ENCODE measurements at places on chromosomes 7 and 10.

- DNase-seq, result no peak
Measured at GRCh38 chr7:127935847-127936376, 95.3 kb downstream of the LRRC4 start.

GRCh38 chr7:786472-787255 is 45.6 kb upstream of the SUN1 start:
- peak; percentile 83 for DNase-seq

GRCh38 chr7:105691680-105692564 is 110.6 kb upstream of the EFCAB10 start:
- DNase-seq, result peak; percentile 54

- no peak for DNase-seq
Measured at GRCh38 chr7:26854876-26855855, 9.2 kb downstream of the SKAP2 start.

DNA sequence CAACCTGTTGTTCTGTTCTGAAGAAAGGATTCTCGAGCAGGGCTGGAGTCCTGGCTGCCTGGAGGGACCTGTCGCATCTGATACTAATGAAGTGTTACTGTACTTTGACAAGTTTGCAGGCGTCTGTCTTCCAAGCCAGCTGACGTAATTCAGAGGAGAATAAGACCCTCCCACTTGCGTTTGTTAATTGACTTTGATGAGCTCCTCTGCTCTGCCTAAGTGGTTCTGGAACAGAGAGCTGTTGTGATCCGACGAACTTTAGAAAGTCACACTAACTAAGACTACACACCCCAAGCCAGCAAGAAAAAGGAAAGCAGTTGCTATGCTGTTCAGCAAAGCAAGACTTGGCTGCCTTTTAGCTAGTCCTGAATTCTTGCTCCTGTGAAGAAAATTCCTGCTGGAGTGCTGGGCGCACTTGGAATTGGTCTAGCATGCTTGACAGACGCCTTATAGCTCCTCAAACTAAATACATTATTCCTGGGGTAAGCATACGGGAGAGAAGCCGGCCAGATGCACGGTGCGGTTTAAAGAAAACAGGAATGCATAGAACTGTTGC is 200.3 kb downstream of the CACNB2 start:
- no peak for DNase-seq

DNA sequence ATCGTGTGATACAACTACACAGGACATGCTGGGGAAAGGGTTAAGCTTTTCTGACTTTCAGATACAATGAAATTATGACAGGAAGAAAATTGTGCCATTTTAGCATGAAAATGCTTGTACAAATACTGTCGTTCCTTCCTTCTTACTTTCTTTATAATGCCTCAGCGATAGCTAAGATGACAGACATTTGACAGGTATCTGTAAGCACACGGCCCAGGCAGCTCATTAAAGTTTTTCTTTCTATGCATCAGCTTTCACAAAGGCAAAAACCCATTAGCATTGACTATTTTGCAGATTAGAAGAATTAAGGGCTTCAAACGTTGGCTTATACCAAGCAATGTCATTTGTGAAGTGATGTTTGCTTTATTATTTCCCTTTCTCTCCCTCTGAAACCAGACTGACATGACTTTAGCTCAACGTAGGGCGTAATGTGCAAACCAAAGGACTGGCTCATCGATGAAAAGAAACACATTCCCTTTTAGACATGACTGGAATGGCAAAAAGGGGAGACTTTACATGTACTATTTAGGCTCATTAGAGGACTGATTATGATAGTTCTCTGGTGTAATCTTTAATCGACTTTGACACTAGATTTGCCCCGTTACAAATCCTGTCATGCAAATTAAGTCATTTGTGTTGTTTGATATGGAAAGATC is 258.4 kb upstream of the SP8 start:
- DNase-seq, result no peak

DNA sequence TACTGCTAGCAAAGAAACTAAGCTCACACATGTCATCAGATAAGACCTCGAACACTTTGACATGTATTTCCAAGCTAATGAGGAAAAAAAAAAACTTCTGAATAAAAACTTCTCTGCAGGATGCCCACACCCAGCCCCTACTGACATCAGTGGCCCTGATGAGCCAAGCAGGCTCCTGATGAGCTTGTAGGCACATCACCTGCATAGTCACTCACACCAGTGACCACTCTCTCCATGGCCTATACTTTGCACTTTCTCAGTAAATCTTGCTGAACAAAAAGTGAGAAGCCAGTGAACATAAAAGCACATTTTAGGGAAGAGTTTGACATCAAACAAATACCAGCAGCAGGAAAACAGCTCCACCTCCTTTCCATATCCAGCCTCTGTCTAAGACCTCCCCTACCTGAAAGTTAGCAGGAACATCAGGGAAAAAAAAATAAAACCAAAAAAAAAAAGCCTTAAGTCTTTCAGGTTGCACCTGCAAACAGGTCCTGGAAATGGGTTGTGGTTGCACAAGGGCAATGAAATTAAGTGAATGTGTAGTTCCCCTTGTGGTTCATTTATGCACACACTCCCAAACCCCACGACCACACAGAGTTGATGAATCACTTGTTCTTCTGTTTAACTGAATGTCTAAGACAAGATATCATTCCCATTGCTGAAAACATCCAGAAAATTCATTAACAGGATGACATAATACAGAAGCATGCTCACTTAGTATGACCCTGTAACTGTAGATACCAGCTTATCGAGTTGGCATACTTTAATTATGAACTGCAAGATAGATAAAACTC is 205.2 kb upstream of the PDE1C start:
- DNase-seq, result no peak

DNA sequence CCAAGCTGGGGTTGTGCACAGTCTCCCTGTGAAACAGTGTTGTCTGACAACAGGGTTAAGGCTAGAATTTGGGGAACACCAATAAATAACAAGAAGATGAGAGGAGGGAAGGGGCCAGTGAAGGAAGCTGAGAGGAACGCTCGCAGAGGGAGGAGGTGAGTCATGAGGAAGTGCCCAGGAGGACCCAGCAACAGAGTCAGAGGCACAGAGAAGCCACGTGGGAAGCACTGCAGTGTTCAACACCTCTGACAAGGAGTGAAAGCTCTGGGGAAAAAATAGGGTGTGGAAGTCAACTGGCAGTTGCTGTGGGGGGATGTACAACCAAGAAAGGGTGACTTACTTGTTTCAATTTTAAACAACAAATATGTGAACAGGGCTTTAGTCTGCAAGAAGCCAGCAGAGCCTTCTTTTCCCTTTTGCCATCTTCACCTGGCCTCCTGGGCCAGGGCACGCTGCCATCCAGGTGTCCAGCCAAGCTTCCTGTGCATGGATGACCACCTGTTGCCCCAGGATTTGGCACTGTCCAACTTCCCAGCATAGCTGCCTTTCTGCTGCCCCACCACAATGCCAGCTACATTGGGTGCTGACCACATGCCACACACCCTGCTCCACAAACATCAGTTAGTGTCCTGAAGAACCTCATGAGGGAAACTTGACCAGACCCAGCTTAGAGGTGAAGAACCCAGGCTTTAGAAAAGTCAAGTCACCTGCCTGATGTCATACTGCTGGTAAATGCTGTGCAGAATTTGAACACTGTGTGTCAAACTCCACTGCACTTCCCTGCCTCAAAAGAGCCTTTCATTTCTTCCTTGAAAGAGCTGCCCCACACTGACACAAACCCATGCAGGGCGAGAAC is 69.6 kb downstream of the ATXN7L1 start:
- DNase-seq, result peak; percentile 81

DNA sequence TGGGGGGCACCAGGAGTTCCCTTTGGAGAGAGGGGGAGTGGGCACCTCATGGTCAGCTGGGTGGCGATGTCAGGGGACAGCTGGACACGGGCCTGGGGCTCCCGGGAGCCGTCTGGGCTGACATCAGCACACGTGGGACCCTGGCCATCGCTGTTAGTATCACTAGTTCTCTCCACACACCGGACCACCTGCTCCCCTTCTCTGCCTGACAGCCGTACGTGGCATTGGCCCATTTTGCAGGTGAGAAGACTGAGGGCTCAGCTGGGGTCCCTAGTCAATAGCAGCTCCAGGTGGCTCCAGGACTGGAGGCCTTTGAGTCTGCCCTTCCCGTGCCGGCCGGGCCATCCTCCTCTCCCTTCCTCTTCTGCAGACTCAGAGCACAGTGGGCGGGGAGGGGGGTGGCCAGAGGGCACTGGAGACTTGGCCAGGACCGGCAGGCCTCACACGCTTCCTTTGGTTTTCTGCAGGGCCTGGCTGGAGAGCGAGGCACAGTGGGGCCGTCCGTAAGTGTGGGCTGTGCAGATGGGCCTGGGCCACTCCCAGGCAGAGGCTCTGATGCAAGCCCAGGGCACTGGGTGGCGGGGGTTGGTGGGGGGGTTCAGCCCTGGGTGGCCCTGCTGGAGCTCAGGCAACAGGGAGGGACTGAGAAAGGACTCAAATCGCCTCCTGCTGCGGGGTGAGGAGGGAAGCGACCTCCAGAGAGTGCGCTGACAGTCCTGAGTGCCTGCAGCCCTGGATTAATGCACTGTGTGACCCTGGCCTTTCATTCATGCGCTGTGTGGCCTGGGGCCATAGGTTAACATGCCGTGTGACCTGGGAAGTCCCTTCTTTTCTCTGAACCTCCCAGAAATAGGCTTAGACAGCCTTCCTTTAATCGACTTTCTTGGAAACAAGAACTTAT is 78.2 kb downstream of the MYL10 start:
- no peak for DNase-seq

DNA sequence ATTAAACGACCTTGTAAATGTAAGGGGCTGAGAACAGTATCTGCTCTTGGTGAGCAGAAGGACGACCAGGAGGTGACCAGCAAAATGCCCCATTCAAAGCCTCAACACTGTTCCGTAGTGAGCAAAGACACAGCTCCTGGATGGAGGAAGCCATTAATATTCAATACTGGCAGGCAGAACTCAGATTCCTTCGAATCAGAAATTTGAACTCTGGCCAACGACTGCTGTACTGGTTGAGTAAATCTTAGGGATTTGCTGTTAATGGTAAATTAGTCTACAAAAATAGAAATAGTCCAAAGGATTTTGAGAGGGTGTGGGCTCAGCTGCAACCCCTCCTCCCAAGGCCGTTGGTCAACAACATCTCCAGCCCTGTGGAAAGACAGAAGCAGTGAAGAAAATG is 130.5 kb upstream of the PFKP start:
- DNase-seq, result no peak

All from activated CD4-positive, alpha-beta T cell treated with anti-CD3 and anti-CD28 coated beads for 48 hours (primary cell).